IPS DF 6.9 (cell line): ENCODE measurements at places on chromosomes 2 and 18.

DNA sequence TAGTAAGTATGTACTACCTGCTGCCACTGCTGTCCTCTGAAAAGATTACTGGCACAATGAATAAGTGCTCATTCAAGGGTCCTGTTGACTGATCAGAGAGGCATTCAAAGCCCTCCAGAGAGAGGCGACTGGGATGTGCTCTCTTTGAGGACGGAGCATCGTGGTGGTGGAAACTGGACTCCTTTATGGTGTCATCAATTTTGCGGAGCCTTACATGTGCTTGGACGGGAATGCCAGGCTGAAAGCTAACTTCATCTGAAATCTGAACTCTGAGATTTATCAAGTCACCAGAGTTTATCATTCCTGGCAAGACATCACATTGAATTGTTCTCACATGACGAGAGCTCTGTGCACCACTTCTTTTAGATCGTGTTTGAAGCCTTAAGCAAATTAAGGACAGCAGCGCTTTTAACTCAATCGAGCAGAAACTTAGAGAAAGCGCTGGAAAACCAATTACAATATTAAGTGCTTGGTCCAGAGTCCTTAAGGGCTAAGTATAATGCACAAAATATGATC, 138.3 kb downstream of the NCK2 start:
- H3K27me3 ChIP-seq, result no peaks in the 10 kb centered on the region
- no peak overlapping the region for H3K4me3 ChIP-seq
- no peak overlapping the region for H3K27ac ChIP-seq
- DNase-seq, result no peak
- H3K4me1 ChIP-seq, result peaks cover 1% of the 10 kb centered on the region; the same call in 1 of the 2 replicates

- H3K27me3 ChIP-seq, result no peaks in the 10 kb centered on the region
- DNase-seq, result no peak
- H3K4me3 ChIP-seq, result no peak overlapping the region
- H3K4me1 ChIP-seq, result no peaks in the 10 kb centered on the region
These were observed 348.1 kb downstream of the CCDC85A start for GRCh38 chr2:56531668-56532420.

DNA sequence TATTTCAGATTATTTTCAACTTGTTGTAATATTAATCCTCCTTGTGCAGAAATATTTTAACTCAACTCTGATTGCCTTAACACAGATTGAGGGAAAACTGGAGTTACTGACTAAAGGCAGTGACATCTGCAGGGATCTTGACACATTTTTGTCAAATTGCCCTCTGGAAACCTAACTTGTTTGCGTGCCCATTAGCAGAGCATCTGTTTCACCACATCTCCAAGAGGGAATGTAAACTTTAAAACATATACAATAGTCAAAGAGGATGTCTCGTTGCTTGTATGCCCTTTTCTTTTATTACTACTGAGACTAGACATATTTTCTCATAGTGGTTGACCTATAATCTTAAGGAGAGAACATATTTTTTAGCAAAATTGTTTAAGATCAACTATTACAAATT, 14.2 kb downstream of the INPP1 start:
- no peak overlapping the region for H3K27ac ChIP-seq
- no peaks in the 10 kb centered on the region for H3K36me3 ChIP-seq
- no peaks in the 10 kb centered on the region for H3K27me3 ChIP-seq
- no peak overlapping the region for H3K4me3 ChIP-seq
- H3K4me1 ChIP-seq, result no peaks in the 10 kb centered on the region

DNA sequence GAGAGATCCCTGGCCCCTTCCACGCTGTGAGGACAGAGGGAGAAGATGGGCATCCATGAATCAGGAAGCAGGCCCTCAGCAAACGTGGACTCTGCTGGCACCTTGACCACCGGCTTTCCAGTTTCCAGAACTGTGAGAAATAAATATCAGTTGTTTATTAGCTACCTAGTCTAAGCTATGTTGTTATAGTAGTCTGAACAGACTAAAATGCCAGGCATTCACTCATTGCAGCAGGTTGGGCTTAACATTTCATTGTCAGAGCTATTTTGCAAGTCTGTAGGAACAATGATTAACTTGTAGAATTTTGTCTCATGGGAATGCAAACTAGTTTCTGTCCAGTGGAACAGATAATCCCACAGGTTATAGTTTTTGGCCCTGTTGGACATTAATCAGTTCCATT, 24.8 kb upstream of the TBC1D8 start:
- no peaks in the 10 kb centered on the region for H3K36me3 ChIP-seq
- no peaks in the 10 kb centered on the region for H3K27me3 ChIP-seq
- H3K4me1 ChIP-seq, result no peaks in the 10 kb centered on the region
- DNase-seq, result no peak
- H3K4me3 ChIP-seq, result no peak overlapping the region
- no peak overlapping the region for H3K27ac ChIP-seq

- no peaks in the 10 kb centered on the region for H3K4me1 ChIP-seq
- no peaks in the 10 kb centered on the region for H3K27me3 ChIP-seq
- H3K36me3 ChIP-seq, result no peaks in the 10 kb centered on the region
- no peak for DNase-seq
- no peak overlapping the region for H3K27ac ChIP-seq
These were observed 377.8 kb upstream of the DDX18 start for GRCh38 chr2:117436697-117437096.

- H3K4me1 ChIP-seq, result no peaks in the 10 kb centered on the region
- H3K4me3 ChIP-seq, result no peak overlapping the region
- H3K27me3 ChIP-seq, result no peaks in the 10 kb centered on the region
- no peak for DNase-seq
- H3K27ac ChIP-seq, result no peak overlapping the region
These were observed 179.4 kb downstream of the ALPK2 start for GRCh38 chr18:58449464-58449863.
